ENCODE measurements at places on chromosomes 2 and 18.

DNA sequence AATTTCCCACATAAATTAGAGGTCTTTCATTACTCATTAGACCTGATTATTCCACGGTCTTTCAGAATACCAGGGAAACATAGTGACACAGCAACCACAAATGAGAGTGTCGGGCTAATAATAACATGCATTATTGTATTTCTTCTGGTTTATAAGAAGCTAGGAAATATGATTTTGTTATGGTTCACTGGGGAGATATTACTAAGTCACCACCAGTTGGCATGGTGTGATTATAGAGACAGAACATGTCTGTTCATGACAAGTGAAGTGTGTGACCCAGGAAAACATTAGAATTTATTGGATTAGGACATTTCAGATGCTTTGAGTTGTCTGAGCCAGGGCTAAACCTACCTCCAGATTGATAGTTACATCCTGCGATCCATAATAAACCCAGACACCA, 494.4 kb downstream of the FBXO15 start:
- no peak for DNase-seq

- DNase-seq: no peak
Observed at GRCh38 chr2:205218056-205218455, 464.2 kb upstream of the NRP2 start.

DNA sequence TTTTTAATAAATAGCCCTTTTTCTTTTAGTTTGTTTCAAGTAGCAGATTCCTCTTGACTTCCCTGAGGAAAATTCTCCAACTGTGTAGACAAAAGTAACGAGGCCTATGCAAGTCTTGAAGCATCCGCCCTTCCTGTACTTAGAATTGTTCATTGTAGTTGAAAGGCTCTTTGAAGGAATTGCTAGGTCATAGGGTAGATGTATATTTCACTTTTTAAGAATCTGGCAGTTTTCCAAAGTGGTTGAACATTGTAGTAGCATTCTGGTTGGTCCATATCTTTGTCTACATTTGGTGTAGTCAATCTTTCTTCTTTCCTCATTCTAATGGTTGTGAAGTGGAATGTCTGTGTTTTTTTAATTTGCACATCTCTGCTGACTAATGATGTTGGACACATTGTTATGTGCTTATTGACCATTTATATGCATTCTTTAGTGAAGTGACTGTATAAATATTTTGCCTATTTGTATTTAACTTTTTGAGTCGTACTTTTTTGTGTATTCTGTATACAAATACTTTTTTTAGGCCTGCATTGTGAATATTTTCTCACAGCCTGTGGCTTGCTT, 5.6 kb upstream of the SERPINB11 start:
- no peak for DNase-seq

GRCh38 chr2:52269696-52270485, 1238.0 kb upstream of the NRXN1 start:
- no peak for DNase-seq

DNA sequence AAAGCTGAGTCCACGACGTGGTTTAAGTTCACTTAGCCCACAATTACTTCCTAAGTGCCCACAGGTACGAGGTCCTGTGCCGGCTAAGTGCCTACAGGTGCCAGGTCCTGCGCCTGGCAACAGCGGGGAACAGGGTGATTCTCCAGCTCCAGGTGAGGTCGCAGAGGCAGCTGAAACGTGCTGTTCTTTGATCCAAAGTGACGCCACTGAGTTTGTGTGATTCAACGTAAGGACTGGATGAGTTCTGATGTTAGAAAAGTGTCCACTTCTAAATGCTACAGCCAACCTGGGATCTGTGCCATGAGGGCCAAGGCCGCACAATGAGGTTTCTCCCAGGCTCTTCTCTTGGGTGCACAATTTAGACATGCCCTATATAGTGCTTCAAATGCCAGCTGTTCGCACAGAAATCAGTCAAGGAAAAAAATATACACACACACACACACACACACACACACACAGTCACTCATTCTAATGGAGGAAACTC, 57.5 kb downstream of the NDUFA10 start:
- no peak for DNase-seq

- DNase-seq: no peak
Observed at GRCh38 chr2:133146893-133147292, 421.4 kb downstream of the NCKAP5 start.

- DNase-seq: no peak
Observed at GRCh38 chr2:140359056-140359771, 1579.0 kb upstream of the NXPH2 start.

DNA sequence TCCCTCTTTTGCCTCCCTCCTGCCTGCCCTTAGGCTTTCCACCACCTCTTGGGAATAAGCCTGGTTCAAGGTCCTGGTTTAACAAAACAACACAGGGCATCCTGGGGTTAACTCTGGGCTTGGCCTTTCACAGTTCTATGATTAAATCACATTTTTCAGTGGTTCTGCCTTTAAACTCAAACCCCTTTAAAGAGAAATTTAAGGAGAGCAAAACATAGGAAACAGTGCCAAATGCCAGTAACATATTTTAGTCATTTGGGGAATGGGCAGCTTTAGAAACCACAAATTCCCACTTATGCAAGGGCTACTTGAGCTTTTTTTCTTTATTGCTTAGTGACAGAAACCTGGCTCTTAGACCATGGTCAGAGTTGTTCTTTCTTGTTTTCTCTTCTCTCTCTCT, 112.2 kb upstream of the FZD5 start:
- DNase-seq: no peak
